CD4-positive, alpha-beta T cell treated with Interleukin-12 subunit alpha and Interleukin-12 subunit beta, for 1 hour (primary cell): ENCODE measurements at places on chromosomes 3 and 15.

- no peak for DNase-seq
Measured at GRCh38 chr15:85559530-85559929, 179.1 kb downstream of the AKAP13 start.

DNA sequence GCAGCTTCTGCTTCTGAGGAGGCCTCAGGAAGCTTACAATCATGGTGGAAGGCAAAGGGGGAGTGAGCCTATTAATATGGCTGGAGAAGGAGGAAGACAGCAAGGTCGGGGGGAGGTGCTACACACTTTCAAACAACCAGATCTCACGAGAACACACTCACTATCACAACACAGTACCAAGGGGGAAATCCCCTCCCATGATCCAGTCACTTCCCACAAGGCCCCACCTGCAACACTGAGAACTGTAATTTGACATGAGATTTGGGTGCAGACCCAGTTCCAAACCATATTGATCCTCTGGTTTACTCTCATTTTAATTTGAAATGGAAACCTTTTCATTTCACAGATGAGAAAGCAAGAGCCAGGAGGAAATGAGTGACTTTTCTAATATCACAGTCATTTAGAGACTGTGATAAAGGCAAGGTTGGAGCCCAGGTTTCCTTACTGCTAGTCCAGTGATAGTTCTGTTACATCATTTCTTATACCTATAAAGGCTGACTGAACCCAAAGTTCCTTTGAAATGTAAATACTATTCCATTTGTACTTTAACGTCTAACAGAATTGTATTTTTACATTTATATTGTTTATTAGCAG lies 105.8 kb upstream of the GAP43 start:
- no peak for DNase-seq

- DNase-seq = no peak
Measured at GRCh38 chr3:129855170-129855831, 38.2 kb downstream of the TMCC1 start.

DNA sequence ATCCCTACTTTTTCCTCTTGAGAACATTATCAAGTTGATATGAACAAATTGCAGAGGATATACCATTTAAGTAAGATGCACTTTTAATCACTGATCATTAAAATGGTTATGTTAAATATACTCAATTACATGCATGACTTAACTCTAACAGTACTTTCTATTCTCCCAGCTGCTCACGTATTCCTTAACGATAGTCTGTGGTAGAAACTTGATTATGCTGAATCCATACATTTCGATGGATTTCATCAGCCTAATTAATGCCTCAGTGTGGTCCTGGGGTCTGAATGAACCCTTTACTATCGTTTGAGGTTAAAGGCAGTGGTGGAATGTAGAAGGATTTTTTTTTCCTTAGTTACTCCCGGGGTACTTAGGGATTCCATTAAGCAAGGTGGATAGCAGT lies 18.6 kb downstream of the SOX2 start:
- DNase-seq = no peak

DNA sequence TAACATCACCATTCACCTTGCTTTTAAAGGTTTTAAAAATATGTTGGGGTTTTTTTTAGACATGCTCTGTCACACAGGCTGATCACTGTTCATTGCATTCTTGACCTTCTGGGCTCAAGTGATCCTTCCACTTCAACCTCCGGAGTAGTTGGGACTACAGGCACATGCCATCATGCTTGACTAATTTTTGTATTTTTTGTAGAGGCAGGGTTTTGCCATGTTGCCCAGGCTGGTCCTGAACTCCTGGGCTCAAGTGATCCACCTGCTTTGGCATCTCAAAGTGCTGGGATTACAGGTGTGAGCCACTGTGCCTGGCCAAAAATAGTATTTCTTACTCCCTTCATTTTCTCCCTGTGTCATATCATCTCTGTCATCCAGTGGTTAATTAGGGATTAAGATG lies 101.4 kb downstream of the PIK3R4 start:
- DNase-seq = no peak

DNA sequence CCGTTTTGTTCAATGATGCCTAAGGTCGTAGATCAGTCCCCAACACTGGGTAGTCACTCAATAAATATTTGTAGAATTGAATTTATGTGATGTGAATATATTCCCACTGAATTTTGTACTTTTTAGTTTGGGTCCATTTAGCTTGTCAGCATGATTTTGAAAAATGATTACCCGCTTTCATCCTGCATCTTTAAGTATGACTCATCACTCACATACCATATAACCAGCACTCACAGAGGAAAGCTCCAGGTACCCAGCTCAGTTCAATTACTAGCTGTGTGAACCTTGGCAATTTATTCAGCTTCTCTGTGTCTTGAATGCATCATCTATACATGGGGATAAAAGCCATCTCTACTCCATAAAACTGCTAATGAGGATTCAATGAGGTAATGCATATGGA lies 2.2 kb upstream of the MLF1 start:
- DNase-seq = no peak

DNA sequence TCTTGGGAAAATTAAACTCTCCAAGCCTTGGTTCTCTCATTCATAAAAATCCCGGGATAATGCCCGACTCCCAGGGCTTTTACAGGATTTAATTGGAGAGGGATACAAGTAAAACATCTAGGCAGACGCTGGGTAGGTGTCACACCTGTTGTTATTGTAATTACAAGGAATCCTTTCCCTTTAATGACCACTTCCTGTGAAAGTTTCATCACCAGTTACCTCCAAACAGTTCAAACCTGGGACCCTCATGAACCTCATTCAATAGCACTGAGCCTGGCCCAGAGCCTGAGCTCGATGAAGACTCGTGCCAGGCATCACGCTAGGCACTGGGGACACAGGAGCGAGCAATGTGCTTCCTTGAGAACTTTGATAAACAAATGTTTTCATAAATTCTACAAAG lies 2.1 kb upstream of the RYK start:
- no peak for DNase-seq

DNA sequence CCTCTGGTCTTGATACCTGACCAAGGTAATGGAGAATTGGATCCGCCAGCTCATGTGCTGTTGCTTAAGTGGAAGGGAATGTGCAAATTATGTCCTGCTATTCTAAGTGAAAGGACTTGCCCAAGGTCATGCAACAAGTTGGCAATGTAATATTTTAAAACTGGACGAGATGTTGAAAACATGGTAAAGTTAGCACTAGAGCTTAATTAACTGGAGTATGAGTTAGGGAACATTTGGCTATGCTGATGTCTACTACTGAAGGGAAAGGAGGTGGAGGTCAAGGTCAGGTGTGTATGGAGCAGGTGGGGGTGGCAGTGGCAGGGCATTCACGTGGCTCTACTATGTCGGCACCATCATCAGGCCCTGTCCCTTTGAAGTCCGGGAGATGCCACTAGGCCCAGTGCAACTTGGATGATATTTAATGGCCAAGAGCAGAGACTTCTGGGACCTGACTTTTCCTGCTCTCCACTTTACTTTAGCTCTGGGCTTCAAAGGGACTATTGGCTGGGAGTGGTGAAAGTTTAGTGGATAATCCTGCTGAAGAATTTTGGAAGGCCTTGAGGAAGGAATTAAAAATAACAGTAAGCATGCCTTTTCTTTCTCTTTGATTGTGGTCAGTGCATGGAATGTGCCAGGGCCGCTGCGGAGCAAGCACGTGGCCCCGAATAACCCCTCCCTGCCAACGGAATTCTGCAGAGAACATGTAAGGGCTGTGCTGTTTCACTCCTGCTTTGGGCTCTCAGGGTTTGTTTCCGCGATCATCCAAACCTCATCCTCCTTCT lies 14.9 kb downstream of the SMAD3 start:
- no peak for DNase-seq
